ENCODE measurements at places on chromosomes 3 and 15.

DNA sequence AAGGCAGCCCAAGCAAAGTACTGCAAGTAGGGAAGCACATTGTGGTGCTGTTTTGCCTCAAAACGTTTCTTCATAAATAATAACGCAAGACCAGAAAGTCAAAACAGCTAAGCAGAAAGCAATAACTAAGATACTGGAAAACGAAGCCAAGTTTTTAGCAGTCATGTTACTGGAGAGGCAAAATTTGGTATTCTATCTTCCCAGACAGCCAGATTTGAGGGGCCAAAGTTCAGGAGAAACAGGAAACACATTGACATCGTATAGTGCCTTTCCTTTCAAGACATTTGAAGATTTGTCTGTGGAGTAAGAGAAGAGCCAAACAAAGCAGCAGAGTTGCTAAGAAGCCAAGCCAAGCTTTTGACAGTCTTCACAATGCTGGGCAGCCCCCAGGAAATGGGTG lies 843.6 kb upstream of the NECTIN3 start:
- no peak for DNase-seq

DNA sequence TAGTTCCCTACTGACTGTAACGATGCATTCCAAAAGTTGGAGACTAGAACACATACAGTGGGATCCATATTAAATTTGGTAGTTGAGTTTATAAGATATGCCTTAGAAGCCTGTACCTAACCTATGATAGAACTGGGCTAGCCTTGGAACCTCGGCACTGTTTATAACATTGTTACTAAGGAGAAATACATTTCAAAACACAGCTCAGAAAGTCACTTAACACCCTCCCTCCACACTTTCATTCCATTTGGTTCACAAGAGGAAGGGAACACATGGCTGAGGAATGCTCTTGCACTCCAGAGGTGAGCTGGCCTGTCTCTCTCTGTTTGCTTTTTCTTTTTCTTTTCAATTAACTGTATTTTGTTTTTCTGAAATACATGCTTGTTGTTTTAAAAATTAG lies 48.7 kb upstream of the TSC22D2 start:
- DNase-seq = no peak

- no peak for DNase-seq
Measured at GRCh38 chr15:89656116-89656815, 999 bp upstream of the KIF7 start.

DNA sequence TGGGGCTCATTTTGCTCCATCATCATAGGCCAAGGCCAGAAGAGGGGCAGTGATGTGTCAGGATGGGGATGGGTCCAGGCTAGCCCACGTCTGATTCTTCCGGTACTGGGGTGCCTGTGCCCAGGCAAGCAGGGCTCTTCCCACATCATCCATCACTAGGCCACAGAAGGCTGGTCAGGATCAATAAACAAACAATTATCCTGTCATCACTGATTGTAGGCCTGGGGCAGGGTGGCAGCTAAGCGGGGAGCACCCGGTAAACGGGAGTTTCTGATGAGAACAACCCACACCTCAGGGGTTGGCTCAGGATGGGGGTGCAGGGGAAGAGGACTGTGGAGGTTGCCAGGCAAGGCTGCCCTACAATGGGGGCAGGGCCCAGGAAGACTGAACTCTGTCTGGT lies 18.1 kb upstream of the CACNA2D2 start:
- DNase-seq = no peak

- DNase-seq = no peak
Measured at GRCh38 chr3:156431334-156432124, 123.4 kb downstream of the SSR3 start.

DNA sequence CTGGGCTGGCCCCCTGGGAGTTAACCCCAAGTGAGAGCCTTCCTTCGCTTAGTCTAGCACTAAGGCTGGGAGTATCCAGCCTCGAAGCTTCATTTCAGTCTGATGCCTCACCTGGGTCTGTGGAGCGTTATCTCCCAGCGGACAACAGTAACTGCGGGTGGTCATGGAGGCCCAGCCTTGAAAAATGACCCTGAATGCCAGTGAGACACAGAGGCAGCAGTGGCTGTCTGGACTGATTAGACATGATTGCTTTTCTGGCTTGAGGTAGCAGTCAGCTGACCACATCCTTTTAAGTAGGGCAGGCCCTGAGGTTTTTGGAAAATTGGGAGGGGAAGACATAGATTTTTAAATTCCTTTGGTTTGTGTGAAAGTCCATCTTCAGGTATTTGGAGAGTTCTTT lies 28.2 kb upstream of the TRIM59 start:
- no peak for DNase-seq

DNA sequence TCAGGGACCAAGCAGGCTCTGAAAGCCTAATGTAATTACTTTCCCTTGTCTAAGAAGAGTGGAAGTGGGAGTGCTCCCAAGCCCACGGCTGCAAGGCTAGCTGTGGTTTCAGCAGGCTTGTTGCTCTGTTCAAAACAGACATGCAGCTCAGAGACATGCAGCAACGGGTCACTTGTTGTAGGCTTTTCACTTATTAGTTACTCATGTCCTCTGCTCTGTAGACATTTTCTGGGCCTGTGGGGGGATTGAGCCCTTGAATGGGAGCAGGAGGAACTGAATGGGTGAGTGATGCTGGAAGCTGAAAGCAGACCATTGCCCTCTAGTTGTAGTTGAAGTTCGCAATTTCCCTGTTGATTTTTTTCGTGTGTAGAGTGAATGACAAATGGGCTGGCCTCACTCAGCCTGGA lies 261.9 kb upstream of the NR2E3 start:
- no peak for DNase-seq

All from activated CD4-positive, alpha-beta T cell treated with anti-CD3 and anti-CD28 coated beads, Interleukin-2, amount 50 U/mL, for 48 hours (primary cell).